ENCODE measurements at places on chromosomes 11 and 22.

DNA sequence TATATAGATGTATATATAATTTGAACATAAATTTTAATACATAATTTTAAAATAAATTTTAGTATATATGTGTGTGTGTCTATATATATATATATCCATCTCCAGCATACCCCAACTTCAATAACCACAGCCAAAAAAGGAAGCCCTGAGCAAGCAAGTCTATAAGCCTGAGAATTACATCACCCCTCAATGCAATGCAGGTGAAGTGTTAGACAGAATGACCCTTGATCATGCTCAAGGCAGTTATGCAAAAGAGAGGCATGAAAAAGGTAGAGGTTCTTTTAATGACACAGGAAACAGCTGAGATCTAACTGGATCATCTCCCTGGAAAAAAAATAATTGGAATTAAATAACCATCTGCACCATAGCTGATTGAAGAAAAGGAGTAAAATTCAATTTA is 557.9 kb upstream of the ANO5 start:
- no peak for DNase-seq

DNA sequence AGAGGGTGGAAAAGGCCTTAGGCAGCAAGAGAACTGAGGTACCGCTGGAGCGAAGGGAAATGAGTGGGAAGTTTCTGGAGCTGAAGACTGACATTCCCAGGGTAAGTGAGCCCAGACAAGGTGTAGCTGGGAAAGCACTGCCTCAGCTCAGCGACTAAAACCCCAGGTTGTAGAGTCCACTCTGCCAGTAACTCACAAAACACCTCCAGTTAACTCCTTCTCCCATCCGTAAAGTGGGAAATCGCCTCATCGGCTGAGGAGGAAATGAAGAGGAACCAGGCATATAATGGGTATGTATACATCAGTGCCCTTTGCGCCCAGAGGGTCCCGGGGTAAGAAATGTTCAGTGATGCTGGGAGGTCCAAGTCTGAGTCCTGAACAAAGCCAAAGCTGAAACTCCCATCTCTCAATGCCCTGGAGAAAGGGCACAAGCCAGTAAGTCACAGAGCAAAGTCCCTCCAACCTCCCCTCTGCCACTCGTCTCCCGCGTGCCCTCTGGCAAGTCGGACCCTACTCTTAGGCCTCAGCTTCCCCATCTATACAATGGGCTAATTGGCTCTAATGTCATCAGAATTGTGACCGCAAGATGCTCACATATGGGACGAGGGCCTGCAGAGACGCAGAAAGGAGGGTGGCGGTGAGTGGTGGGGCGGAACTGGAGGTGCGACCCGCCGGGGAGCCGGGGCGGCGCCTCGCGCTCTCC is 588 bp downstream of the VPS37C start:
- no peak for DNase-seq

- no peak for DNase-seq
Measured at GRCh38 chr11:14101388-14101787, 138.9 kb downstream of the SPON1 start.

DNA sequence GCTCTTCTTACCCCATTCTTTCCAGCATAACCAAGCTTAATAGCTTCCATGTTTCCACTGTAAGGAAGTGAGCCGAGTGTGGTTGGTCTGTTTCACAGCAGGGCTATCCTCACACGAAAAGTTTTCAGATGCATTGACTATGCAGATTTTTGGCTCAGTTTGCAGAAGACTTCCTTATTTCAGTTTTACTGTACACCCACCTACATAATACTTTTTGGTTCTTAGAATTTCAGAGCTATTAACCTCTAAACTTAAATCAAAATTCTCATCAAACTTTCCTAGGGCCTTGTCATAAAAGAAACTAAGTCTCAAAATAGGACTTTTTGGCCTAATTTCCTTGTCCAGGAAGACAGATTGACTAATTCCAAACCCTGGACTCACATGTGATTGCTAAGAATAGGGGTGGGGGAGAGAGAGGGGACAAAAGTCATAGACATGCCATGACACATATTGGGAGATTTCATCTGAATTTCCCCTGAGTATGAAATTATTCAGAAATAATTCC is 7.3 kb upstream of the EHF start:
- DNase-seq: no peak

GRCh38 chr11:102416976-102417375 is 35.6 kb downstream of the TMEM123 start:
- no peak for DNase-seq

DNA sequence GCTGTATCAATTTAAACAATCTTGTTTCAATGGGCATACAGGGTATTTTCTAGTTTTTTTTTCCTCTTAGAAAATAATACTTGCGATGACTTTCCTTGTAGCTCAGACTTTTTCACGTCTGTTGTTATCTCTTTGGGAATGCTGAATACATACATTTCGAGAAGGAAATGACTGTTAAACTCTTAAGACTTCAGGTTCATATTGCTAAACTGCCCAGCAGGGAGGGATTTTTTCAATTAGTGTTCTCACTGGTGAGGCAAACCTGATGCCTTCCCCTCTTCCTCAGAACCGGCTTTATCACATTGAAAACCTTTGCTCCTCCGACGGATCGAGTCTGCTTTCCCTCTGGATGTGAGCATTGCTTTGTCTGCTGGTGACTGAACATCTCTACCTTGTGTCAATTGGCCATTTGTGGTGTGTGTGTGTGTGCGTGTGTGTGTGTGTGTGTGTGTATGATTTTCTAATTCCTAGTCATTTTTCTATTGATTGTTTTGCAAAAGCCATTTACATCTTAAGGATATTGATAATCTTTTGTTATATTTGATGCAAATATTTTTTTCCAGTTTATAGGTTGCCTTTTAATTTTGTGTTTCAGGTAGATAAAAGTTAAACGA is 6.6 kb downstream of the NEAT1 start:
- DNase-seq: peak; percentile 31

- no peak for DNase-seq
Measured at GRCh38 chr11:19931141-19931770, 218.6 kb downstream of the NAV2 start.

- no peak for DNase-seq
Measured at GRCh38 chr11:8962841-8963240, 1.4 kb downstream of the TMEM9B start.

- DNase-seq: peak; percentile 10
Measured at GRCh38 chr11:60280412-60280811, at the start of gene MS4A4A. Gene MS4A4A (plus strand): TSS chr11:60280666. CDS start chr11:60280676, 10 bp downstream.

DNA sequence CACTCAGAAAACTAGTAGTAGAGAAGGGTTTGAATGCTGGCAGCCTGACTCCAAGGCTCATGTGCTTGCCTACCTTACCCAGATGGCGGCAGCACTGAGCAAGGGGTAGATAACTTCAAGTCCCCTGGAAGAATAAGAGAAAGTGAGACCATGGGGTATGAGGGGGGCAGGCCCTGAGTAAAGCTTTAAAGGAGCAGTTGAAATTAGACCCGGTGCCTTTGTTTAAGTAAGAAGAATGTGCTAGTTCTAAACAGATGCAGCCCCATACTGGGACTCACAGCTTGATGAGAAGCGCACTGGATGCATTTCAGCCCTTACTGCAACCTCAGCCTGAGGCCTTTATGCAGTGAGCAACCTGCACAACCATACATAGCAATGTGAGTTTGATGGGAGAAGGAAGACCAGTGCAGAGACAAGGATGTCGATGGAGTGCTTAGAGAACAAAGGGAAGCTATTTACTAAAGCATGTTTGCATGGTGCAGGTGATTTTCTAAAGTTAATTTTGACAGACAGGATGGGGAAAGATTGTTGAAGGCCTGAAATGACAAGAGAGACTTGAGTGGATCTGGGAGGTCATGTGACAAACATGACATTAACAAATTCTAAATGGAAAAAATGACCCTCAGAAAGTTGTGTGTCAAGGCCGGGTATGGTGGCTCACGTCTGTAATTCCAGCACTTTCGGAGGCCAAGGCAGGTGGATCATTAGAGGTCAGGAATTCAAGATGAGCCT is 27.1 kb upstream of the TMA7B start:
- DNase-seq: no peak

GRCh38 chr11:35005141-35005780 is 88.8 kb downstream of the PDHX start:
- no peak for DNase-seq

DNA sequence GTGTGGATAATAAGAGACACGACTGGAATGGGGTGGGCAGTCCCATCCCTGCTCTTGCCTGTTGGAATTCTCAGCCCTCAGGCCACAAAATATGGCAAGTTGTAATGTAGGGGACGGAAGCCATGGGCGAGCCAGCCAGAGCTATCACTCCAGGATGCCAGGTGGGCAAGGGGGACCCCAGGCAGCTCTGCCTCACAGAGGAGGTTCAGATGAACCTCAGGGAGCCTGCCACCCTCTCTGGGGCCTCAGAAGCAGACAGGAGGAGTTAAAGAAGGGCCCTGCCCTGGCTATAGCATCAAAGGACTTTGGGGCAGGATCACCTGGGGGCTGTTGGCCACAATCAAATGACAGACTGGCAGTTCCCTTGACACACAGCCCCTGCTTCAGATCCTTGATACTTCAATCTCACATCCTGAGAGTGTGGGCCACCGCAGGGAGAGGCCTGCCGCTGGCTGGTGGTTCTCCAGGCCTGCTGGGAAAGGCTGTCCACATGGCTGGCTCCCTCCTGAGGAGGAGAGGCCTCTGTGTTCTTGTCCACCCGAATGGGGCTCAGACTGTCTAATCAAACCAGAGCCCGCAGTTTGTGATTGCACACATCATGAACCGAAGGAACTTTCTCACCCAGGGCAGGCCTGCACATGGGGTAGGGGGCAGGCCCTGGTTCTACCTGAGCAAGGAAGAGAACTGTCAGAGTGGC is 31.4 kb downstream of the IGLL1 start:
- DNase-seq: no peak

DNA sequence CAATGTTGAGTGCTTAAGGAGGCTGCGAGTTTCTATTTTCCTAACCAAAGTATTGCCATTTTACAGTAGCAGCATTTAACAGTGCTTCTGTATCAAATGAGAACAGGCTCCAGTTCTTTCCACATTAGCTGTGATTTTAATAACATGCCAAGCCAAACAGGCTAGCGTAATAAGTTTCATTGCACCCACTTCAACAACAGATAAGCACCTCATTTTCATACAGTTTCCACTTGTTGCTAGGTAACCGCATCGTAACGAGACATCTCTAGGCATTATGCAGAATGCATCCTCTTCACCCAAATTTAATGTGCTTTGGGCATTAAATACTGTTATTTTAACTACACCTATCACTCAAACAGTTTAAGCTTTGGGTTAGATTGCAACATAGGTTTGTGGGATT is 79.0 kb downstream of the CADM1 start:
- DNase-seq: no peak

- DNase-seq: peak; percentile 91
Measured at GRCh38 chr22:41940832-41941765, 5.9 kb downstream of the CENPM start.

DNA sequence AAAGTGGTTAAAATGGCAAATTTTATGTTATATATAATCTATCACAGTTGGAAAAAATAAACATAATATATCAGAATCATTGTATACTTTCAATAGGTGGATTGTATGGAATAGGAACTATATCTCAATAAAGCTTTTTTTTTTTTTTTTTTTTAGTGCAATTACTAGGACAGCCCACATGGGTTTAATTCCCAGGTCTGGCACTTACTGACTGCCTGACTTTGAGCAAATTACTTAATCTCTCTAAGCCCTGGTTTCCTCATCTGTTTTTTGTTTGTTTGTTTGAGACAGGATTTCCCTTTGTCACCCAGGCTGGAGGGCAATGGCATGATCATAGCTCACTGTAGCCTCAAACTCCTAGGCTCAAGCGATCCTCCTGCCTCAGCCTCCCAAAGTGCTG is 26.1 kb upstream of the BAIAP2L2 start:
- DNase-seq: no peak

DNA sequence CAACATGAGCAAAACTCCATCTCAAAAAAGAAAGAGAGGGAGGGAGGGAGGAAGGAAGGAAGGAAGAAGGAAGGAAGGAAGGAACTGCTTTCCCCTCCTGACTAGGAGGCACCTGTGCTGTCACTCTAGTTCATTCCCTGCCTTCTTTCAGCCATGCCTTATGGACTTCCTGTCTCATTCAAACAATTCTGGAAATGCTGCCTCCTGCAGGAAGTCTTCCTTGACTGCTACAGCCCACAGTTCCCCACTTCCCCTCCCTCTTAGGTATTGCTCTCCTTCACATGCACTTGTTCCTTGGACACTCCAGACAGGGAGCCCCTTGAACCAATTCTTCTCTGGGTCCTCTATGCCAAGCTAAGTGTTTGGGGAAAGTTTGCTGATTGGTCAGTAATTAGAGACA is 31.6 kb upstream of the WNT11 start:
- no peak for DNase-seq

GRCh38 chr11:22559416-22559815 is 66.2 kb downstream of the FANCF start:
- DNase-seq: no peak

- DNase-seq: no peak
Measured at GRCh38 chr11:134464981-134465730, 53.1 kb upstream of the B3GAT1 start.

- no peak for DNase-seq
Measured at GRCh38 chr22:17269607-17270261, 50.5 kb upstream of the ADA2 start.

GRCh38 chr11:61650781-61651571 is 29.2 kb upstream of the DAGLA start:
- DNase-seq: no peak

DNA sequence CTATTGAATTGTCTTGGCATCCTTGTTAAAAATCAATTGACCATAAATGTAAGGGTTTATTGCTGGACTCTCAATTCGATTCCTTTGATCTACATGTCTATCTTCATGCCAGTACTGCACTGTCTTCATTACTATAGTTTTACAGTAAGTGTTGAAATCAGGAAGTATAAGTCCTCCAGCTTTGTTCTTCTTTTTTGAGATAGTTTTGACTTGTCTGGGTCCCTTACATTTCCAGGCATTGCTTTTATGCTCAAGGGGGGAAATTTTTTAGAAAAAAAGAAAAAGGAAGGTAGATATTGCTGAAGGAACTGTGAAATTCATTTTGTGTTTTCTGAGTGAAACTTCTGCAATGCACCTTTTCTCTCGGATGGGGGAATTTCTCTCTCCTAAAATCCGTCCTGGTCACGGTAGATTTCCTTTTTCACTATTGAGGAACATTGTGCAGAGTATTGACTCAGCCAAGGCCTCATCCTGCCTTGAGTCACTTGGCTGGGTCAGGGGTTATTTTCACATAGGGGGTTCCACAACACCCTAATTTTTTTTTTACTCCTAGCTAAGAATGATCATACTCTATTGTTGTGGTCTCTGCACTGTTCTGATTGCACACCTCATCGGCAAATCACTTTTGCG is 2.8 kb upstream of the ACER3 start:
- DNase-seq: no peak

DNA sequence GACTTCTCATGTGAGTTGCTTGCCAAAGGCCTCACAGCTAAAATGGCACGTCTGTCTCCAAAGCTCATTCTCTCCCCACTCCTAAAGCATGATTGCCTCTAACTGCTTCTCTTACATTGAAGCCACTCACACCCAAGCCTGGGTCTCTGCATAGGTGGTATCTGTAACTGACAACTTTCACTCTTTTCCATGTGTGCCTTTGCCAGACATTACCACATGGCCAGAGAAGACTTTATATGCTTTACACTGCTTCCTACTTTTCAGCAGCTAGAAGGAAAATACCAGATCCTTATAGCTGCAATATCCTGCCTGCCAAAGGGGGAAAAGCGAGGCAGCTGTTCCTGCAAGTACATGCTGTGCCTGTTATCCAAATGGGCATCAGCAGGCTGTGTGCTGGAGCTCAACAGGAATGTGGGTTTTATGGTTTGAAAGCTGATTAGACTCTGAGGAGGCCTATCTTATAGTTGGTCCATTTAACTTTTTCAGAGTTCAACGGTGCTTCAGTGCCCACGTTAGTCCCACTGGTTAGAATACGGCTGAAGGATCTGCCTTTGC is 547.1 kb downstream of the RAB38 start:
- no peak for DNase-seq

Measured in heart left ventricle (tissue), 16 donors.